Common myeloid progenitor, CD34-positive (primary cell): ENCODE measurements at places on chromosomes 1 and 21.

DNA sequence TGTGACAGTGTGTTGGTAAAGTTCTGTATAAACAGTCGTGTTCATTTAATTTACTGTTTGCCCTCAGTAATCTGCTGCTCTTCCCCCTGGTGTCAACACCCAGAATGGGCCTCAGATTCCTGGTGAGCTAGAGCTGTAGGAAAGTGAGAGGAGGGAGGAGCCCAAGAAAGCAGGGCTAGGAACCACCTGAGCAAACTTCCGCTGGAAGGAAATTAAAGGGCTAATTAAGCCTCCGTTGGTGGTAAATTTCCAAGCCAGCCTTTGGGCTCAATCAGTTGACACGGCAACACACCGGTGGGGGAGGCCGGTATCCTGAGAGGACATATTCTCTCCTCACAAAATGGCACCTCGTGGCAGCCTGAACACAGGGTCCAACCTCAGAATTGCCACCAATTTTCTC, 32.9 kb downstream of the RAB3B start:
- DNase-seq = no peak

DNA sequence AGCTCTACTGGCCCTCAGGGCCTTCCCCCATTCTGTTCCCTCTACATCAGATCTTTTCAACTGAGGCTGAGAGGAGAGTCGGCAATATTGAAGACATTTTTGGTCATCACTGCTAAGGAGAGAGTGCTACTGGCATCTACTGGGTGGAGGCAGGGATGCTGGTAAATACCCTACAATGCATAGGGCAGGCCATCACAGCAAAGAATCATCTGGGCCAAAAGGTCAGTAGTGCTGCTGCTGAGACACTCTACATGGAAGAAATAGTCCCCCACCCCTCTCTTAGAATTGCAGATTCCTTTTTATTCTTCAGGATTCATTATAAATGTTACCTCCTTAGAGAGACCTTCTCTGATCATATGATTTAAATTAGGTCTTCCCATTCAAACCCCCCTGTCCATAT, 94.3 kb downstream of the JAK1 start:
- no peak for DNase-seq

DNA sequence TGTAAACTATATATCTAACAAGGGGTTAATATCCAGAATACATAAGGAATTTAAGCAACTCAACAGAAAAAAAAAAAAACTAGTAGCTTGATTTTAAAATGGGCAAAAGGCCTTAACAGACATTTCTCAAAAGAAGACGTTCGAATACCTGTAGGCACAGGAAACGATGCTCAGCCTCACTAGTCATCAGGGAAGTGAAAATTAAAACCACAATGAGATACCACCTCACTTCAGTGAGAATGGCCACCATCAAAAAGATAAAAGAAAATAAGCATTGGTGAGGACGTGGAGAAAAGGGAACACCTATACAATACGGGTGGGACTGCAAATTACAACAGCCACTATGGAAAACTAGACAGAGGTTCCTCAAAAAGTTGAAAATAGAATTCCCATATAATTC, 37.3 kb downstream of the NPHP4 start:
- DNase-seq = no peak

- no peak for DNase-seq
These were observed 13.3 kb downstream of the PTP4A2 start for GRCh38 chr1:31924839-31925238.

DNA sequence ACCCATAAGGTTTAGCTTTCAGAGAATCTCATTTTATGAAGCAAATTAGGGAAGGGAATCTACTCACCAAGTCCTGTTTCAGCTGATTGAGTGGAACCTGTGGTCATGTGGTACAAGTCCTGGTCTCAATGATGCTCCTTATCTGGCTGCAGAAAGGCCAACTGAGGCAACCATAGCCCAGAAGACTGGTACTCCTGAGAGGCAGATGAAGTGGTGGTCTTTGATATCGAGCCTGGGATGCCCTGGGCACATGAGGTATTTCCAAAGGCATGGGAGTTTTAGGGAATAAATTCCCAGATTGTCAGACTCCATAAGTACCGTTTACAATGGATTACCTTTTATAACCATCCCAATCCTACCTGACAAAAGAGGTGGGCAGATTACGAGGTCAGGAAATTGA, 3.3 kb downstream of the MX1 start:
- DNase-seq = no peak

GRCh38 chr1:172325531-172325930, 95.0 kb upstream of the C1orf105 start:
- DNase-seq = no peak

DNA sequence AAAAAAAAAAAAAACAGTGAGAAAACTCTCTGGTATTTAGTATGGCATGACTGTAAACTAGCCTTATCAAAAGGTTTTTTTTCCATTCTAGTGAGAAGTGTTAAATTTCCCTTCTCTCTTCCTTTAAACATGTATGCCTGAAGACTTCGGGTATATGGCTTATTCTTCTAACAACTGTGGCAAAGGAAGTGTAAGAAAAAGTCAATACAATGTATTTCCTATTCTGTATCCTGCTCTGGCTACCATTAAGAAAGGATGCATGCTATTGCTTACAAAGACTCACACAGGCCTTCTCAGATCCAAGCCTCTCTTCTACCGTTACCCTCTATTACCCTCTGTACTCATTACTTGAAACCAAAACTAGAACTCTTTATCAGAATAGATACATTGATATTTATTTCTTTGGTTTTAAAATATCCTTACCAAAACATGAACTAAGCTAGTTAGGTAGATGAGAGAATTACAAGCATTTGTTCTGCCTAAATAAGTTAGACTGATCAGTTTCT, 8.4 kb downstream of the CEPT1 start:
- no peak for DNase-seq

- DNase-seq = peak; percentile 60
These were observed 1.9 kb downstream of the PRDM16 start for GRCh38 chr1:3070644-3071564.

DNA sequence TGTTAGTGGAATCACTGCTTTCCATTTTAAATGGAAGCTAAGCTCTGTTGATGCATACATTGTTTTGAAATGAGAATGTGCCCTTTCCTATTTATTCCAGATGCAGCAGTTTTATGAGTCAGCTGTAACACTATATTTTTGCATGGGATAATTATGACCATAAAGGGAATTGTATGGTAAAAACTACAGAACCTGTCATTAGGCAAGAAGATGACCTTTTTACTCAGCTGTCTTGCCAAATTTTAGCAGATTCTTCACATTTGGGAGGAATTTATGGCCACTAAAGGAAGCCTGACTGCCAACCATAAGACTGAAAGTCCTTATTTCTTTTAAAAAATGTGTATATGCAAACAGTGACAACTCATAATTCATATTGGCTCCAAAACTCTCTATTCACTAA, 356.3 kb upstream of the PRMT6 start:
- DNase-seq = no peak

- no peak for DNase-seq
These were observed 37.5 kb upstream of the ARF1 start for GRCh38 chr1:228044961-228045360.

DNA sequence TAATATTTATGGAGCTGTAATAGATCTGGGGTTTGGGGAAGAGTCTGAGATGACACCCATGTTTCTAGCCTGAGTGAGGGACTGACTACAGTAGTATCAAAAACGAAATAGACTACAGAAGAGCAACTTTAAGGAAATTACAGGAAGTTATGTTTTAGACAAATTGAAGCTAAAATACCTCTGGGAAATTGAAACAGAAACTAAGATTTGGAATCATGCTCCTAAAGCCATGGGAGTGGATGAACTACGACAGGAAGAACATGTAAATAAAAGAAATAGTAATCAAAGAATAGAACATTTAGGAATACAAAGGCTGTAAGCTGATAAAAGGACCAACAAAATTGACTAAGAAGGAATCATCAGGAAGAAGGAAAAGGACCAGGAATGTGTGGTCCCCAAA, 68.9 kb downstream of the KIAA0319L start:
- DNase-seq = peak; percentile 53

DNA sequence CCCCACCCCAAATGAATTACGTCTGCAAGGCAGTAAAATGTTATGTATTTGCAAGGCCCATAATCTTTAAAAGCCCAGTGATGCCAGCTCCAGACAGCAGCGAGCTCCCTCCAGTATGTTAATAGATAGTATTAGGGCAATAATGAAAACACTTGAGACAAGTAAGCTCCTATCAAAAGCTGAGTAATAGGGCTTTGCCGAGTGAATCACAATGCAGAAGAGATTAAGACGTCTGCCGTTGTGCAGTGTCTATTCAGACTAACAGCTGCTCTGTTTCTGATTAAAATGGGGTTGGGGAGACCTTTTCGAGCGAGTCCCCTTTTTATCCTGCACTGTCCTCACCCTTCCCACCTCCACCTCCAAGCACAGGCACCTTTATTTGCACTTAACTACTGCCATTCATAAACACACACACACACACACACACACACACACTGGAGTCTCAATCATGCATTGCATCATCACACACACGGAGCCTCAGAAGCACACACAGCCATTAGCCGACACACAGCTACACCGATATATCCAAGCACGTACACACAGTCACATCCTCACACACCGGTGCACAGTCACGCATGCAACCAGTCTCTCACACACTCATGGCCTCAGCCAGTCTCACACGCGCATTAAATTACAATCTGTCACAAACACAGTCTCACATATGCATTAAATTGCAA, 46.0 kb upstream of the FOXO6 start:
- no peak for DNase-seq

GRCh38 chr1:196598942-196599748, 9.1 kb downstream of the KCNT2 start:
- DNase-seq = no peak

DNA sequence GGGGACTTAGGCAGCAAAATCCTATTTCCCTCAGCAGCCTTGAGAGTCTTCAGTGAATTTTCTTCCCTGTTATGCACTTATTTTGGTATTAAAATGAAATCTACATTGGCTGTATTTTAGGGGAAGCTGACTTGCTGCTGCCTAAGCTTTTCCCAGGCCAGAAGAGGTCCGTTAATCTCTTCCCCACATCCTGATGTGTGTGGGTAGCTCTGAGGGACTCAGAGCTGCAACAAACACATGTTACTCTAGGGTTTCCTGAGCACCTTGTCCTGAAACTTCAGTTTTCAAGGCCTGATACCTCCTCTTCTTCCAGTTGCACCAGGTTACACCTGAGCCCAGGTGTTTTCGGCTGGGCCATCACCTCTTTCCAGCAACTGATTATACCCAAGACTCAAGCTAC, 51.5 kb downstream of the SYT6 start:
- no peak for DNase-seq

- no peak for DNase-seq
These were observed 140.7 kb upstream of the FAM78B start for GRCh38 chr1:166307261-166308188.

DNA sequence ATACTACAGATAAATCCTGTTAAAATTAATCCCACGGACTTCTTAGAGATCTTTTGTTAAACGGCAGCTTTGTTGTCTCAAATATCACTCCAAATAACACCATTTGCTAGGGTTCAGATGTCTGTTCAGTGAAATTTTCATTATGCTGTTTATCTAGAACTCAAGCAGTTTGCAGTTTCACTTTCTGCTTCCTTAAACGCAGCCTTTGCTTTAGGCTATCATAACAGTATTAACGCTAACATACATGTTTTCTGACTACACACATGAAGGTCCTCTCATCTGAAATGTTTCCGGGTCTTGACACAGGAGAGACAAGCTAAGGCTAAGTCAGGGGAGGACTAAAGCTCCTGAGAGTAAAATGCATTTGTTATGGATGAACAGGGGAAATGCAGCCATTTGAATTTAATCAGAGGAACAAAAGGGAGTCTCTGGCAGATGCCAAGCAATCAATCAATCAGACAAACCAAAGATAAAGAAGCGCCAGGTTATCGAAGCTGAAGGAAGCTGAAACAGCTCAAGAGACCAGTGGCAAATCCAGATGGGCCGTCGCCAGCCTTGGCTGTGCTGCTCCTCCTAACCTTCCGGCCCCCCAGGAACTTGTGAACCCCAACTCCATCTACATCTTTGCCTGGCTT, 16.9 kb downstream of the CCSAP start:
- peak; percentile 28 for DNase-seq

GRCh38 chr1:85473390-85473789, 8.4 kb upstream of the DDAH1 start:
- DNase-seq = no peak

DNA sequence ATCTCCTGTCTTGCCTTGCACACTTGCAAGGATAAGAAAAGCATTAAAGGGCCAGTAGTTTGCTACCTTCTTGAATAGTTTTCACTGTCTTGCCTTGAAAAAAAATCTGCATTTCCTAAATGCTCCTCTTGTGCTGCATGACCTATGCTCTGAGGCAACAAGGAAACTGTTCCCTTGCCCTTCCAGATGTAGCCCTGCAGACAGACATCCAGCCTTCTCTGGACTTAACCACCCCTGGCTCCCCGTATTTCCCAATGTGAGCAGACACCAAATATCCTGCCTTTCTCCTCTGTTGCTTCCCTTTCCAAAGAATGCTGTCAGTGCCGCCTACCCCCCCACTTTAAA, 177.6 kb downstream of the GABPA start:
- no peak for DNase-seq

GRCh38 chr1:153617663-153618062, 1.5 kb upstream of the S100A14 start:
- DNase-seq = no peak

DNA sequence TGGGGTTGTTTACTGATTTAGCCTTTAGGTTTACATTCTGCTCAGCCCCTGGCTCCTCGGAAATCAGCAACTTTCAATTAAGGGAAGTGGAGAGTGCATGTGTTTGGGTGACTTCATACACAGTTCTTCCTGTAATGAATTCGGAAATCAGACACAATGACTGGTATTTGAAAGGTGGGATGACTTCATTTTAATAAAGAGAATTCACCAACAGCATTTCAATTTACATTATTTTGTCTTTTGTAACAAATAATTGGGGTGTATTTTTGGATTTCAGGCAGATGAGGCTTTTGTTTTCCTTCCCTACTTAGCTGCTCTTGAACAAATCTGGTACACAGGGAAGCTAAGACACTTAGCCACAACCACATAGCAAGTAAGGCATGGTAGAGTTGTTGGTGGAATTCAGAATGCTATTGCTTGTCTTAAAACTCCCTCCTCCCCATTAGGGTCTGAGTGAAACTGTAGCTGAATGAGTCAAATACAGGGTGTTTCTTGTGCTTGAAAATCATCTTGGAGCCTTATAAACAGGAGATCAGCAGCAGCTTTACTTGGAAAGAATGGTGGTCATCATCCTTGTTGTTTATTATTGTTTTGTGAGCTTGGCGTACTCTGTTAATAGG, 917 bp downstream of the STX12 start:
- peak; percentile 34 for DNase-seq

- DNase-seq = no peak
These were observed 49.7 kb downstream of the DMAP1 start for GRCh38 chr1:44262816-44263567.

GRCh38 chr1:202189918-202190715, 3.5 kb upstream of the LGR6 start:
- no peak for DNase-seq

DNA sequence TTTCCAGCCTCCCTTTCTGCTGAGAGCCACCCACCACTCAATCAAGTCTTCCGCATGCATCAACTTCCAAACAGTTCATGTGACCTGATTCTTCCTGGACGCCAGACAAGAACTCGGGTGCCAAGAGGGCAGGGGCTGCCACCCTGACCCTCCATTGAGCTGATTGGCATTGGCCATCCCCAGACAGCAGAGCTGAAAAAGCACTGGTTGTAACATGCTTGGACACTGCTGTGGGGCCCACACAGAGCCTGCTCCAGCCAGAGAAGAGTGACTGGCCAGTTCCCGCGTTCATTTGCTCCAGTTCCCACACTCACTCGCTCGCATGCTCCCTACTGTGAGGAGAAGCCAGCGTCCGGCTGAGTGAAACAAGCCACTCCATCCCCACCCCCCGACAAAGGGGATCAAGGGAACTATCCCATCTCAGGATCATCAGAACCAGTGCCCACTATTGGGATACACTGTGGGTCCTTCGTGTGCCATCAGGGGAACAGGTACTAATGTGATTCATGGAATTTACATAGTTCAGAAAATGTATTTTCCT, 420.3 kb downstream of the NPHP4 start:
- DNase-seq = no peak
